ENCODE measurements at places on chromosomes 5 and 9. TPM values are rescaled to one million over a fixed set of nuclear protein-coding genes. Genes with fewer than 3 reads are reported as not detected.

The HAVCR1 gene
- total RNA-seq: not detected

DNA sequence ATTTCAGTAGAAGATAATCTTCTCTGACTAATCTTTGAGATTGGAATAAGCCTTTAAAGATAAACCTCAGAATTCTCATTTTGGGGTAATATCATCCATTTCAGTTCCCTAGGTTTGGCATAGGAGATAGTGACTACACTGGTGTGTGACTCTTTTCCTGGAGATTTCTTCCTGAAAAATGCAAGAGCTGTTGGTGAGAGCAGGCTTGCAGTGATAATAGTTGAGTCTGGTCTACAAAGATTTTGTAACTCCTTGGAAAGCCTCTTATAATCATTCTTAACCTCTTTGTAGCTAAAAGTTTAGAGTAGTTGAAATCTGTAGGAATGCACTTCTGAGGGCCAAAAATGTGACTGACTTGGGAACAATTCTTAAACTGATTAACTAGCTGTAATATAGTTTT, 23.4 kb downstream of the RANBP17 start:
- no peak overlapping the region for H3K27ac ChIP-seq
- no peaks in the 10 kb centered on the region for H3K27me3 ChIP-seq
- no peaks in the 10 kb centered on the region for H3K36me3 ChIP-seq
- no peak overlapping the region for H3K4me3 ChIP-seq
- no peaks in the 10 kb centered on the region for H3K4me1 ChIP-seq
- DNase-seq: no peak

- H3K4me3 ChIP-seq: no peak overlapping the region
- no peaks in the 10 kb centered on the region for H3K4me1 ChIP-seq
- no peaks in the 10 kb centered on the region for H3K27me3 ChIP-seq
- no peak overlapping the region for H3K27ac ChIP-seq
Measured at GRCh38 chr5:21663082-21663481, 1190.1 kb downstream of the CDH12 start.

The MCTP1 gene
- 3.4 TPM for total RNA-seq

GRCh38 chr5:158707534-158707933, 392.2 kb downstream of the EBF1 start:
- no peak overlapping the region for H3K27ac ChIP-seq
- no peaks in the 10 kb centered on the region for H3K27me3 ChIP-seq
- H3K4me1 ChIP-seq: no peaks in the 10 kb centered on the region
- no peak overlapping the region for H3K4me3 ChIP-seq
- H3K36me3 ChIP-seq: no peaks in the 10 kb centered on the region

DNA sequence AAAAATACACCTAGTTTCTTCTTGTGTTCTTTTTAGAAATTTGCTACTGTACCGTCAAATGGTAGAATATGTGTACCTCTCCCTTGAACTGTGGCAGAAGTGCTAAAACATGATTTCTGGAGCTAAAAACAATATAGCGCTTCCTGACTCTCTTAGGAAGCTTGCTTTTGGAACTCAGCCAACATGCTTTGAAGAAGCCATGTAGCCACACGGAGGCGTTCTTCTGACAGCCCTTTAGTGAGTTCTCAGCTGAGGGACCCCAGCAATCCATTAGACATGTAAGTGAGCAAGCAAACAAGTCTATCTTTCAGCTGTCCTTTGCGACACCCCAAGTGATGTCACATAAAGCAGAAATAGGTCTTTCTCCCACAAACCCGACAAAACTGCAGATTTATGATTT, 917.0 kb downstream of the CDH9 start:
- DNase-seq: no peak
- no peak overlapping the region for H3K27ac ChIP-seq
- no peaks in the 10 kb centered on the region for H3K27me3 ChIP-seq
- H3K36me3 ChIP-seq: no peaks in the 10 kb centered on the region

DNA sequence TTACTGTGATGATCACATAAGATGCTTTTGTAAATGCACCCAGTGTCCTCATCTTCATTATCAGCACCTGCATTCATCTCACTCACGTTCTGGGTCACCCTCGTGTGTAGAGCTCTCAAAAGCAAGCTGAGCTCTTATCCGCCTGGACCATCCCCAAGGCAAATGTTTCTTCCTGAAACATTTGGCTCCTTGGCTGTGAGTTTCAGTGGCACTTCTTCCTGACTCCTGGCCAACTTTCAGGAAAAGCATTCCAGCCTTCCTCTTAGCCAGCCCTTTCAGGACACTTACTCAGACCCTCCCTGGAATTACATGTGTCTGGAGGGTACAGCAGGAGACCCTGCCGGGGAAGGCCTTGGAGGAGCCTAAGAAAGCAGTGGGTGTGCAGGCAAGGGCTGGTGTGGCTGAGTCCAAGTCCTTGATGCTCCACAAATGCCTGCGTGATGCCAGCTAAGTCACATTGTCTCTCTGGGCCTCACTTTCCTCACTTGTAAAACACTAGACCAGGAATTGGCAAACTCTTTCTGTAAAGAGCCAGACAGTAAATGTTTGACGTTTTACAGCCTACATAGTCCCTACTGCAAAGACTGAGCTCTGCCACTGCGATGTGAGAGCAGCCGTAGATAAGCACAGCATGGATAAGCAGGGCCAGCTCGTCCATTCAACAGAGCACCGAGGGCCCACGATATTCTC, 72.1 kb downstream of the PDE6A start:
- H3K27me3 ChIP-seq: no peaks in the 10 kb centered on the region
- H3K4me3 ChIP-seq: no peak overlapping the region
- no peaks in the 10 kb centered on the region for H3K4me1 ChIP-seq

DNA sequence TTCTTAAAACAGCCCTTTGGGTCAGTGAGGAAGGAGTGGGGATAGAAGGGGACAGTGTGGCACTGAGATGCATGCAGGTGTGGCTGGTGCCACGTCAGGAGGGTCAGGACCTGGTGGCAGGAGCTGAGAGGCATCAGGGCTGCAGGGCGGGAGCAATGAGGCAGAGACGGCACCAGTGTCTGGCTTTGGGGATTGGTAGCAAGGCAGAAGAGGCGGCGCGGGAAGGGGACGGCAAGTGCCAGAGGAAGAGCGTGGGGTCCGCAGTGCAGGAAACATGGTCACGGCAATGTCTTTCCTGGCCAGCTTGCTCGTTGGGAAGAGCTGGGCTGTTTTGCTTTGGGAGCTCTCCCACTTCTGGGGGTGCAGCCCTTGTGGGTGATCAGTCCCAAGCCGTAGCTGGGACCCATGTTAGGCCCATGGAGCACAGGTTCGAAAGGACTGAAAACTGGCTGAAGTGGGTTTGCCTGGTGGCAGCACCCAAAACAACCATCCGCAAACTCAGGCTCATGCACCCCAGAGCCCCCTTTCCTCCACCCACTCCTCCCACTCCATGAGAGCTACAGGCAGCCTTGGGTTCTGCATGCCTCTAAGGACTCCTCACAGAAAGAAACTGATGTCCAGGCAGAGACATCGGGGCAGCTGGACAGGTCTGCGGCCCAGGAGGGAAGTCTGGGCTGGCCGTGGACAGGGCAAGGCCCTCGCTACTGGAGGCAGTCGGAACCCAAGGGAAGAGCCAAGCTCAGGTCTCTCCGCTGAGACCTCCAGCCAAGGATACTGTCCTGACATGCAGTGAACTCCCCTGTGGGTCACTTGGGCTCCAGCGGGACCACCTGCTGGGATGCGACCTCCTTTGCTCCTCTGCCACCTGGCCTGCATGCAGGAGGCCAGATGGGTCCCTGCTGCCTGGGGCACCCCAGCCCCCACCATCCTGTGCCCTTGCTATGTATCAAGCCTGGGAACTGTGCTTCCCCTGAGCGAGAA, 104.4 kb downstream of the ZNF354C start:
- no peaks in the 10 kb centered on the region for H3K36me3 ChIP-seq
- no peaks in the 10 kb centered on the region for H3K27me3 ChIP-seq
- no peak overlapping the region for H3K27ac ChIP-seq
- no peaks in the 10 kb centered on the region for H3K4me1 ChIP-seq
- DNase-seq: no peak
- H3K4me3 ChIP-seq: no peak overlapping the region

DNA sequence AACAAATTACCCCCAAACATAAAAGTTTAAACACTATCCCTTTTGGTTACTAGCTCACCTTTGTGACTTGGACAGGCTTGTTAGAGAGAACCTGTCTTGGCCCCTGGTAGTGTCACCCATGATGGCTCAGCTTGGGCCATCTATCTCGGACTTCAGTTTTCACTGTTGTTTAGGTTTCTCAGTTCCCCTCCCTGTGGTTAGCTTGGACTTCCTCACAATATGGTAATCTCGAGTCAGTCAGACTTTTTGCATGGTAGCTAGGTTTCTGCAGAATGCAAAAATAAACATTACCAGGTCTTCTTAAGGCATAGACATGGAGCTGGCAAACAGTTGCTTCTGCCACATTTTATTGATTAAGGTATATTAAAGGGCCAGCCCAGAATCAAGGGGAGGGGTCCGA, 324.3 kb upstream of the RORB start:
- H3K4me1 ChIP-seq: no peaks in the 10 kb centered on the region
- H3K36me3 ChIP-seq: no peaks in the 10 kb centered on the region
- no peak overlapping the region for H3K4me3 ChIP-seq

The C1QTNF3 gene
- total RNA-seq: 1.0 TPM

GRCh38 chr5:89130851-89131250, 247.9 kb upstream of the MEF2C start:
- H3K4me1 ChIP-seq: peaks cover 2% of the 10 kb centered on the region
- no peak overlapping the region for H3K4me3 ChIP-seq
- no peaks in the 10 kb centered on the region for H3K27me3 ChIP-seq
- no peaks in the 10 kb centered on the region for H3K36me3 ChIP-seq
- no peak for DNase-seq
- H3K27ac ChIP-seq: no peak overlapping the region

The FOXE1 gene
- not detected for total RNA-seq

- no peaks in the 10 kb centered on the region for H3K27me3 ChIP-seq
- H3K4me1 ChIP-seq: no peaks in the 10 kb centered on the region
- DNase-seq: no peak
- 0 out of 2 replicates have a peak, but pooled peaks cover 4% of the 10 kb centered on the region for H3K36me3 ChIP-seq
- H3K27ac ChIP-seq: no peak overlapping the region
- no peak overlapping the region for H3K4me3 ChIP-seq
Measured at GRCh38 chr5:33997331-33997983, 10.4 kb downstream of the AMACR start.

DNA sequence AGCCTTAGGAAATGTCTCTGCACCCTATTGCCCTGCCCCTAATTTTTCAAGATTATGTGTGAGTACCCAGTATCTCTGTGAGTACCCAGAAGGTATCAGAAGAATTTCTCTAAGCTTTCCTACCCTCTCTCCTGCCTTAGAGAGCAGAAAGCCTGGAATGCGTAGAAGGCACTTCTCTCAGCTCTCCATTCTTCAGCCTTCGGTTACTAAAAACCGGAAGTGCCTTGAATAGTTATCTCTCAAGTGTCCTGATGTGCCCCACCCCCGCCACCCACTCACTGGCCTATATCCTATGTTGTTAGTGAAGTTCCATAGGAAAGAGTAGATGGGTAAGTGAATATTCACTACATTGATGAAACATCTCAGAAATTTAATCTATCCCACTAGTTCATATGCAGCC, 210.7 kb upstream of the CDH10 start:
- no peaks in the 10 kb centered on the region for H3K4me1 ChIP-seq
- H3K27me3 ChIP-seq: no peaks in the 10 kb centered on the region
- H3K4me3 ChIP-seq: no peak overlapping the region

DNA sequence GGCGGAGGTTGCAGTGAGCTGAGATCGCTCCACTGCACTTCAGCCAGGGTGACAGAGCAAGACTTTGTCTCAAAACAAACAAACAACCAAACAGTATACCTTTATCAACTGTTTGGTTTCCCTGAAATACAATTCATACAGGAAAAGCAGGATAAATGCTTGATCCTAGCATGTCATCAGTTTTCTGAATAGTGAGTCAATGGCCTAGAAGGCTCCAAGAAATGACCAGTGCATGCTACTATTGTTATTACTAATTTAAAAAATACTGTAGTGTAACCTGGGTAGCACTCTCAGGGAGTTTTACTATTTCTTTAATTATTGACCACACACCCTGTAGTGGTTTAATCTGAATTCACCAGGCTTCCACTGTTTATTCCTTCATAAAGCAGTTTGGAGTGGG, 101.0 kb upstream of the PTPN3 start:
- no peak overlapping the region for H3K4me3 ChIP-seq
- H3K4me1 ChIP-seq: no peaks in the 10 kb centered on the region
- H3K36me3 ChIP-seq: no peaks in the 10 kb centered on the region
- DNase-seq: no peak

DNA sequence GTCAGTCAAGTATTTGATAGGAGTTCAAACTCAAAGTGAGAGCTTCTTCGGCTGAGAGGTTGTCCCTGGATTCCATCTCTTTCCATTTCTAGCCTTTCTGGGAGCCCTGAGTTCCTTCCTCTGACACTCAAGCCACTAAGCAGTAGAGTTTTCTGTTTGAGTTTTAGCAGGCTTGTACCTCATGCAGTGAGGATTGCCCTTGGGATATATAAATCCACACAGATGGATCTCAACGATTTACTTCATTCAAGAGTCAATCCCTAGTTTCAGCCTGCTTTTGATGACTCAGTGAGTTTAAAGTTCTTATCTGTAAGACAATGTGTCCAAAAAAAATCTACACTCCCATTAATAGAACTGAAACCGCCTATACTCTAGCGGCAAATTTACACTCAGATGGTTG, 2240.9 kb upstream of the WWC1 start:
- H3K36me3 ChIP-seq: no peaks in the 10 kb centered on the region
- H3K4me1 ChIP-seq: no peaks in the 10 kb centered on the region
- DNase-seq: no peak
- H3K27ac ChIP-seq: no peak overlapping the region

DNA sequence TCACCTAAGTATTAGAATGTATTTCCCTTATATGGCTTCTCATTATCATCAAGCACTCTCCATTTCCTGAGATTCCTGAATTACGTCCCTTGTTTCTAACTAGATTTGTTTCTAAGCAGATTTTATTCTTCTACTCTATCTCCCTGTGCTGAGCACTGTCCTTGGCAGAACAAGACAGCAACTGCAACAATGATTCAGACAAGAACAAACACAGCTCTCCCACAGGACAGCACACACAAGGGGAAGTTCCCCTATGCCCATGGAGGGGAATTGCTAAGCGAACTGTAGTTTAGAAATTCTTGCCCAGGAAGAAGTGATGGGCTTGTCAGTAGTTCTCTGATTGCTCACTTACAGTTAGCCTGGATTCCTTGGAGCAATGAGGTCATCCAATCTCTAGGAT, 759.9 kb downstream of the DTWD2 start:
- H3K36me3 ChIP-seq: no peaks in the 10 kb centered on the region
- H3K27ac ChIP-seq: no peak overlapping the region
- no peak overlapping the region for H3K4me3 ChIP-seq
- no peak for DNase-seq

DNA sequence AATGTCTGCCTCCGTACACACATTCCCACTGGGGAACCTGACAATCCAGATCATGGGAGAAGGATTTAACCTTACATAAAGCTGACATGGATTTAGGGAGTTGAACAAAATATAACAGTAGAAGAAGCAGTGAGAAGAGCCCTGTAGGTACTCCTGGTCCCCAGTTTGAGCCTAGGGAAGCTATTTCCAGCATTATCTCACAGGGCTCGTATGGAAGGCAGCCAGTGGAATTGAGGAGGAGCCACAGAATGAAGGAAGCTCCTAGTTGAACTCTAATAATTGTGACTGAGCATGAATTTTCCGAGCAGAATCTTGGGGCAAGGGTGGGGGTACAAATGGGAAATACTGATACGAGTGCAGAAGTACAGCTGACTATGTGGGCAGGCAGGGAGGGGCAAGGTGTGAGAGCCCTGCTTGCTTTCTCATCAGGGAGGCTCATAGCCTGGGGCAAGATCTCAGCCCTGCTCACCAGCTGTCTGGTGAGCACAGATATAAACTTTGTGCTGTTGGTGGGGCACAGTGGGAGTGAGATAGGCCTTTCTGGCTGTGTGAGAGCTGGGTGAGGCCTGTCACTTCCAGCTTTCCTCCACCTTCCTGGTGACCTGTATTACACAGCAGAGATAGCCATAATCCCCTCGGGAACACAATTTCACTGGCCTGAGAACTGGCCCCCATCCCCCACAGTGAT, 290.7 kb upstream of the IL12B start:
- DNase-seq: no peak
- no peaks in the 10 kb centered on the region for H3K36me3 ChIP-seq
- no peak overlapping the region for H3K4me3 ChIP-seq
- no peaks in the 10 kb centered on the region for H3K27me3 ChIP-seq
- H3K4me1 ChIP-seq: no peaks in the 10 kb centered on the region

All from H1 (cell line).